Stimulated activated CD4-positive, alpha-beta T cell treated with anti-CD3 and anti-CD28 coated beads, Interleukin-2, amount 100 ng/mL, for 24 hours (primary cell): ENCODE measurements at places on chromosomes 1 and 21.

DNA sequence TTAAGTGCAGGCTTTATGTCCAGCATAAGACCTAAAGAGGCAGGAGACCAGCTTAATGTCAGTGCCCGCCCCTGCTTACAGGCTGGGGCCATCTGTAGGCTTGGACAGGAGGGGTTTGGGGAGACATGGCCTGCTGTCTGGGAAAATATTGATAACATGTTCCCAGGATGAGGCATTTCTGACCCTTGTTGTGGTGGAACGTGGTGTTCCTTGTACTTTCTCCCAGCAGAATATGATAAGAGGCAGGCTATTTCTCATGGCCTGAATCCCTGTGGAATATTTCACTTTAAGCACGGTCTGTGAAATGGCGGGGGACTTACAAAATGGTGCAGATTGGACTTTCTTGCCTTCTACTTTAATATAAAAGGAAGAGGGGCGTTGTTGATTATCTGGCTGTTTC lies 41.9 kb upstream of the PLA2G5 start:
- no peak for DNase-seq

GRCh38 chr1:218439541-218440295 lies 94.6 kb downstream of the TGFB2 start:
- DNase-seq: no peak

- no peak for DNase-seq
These were observed 684.0 kb downstream of the NCAM2 start for GRCh38 chr21:21682172-21682571.

- DNase-seq: no peak
These were observed 30.8 kb upstream of the DIPK1A start for GRCh38 chr1:92992054-92992453.

DNA sequence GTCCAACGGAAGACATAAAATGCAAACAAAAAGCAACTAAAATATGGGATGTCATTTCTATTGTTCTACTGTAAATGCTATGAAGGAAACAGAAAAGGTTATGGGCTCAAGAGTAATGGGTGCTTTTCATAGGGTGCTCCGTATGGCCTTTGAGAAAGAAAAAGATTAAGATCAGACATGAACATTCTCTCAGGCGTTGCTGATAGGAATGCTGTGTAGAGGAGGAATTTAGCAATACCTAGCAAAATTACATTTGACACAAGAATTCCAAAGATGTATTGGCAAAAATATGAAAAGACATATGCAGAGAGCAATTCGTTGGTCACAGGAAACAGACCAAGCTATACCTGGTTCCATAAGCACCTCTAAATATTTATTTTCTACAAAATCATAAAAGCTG lies 5.7 kb upstream of the OXCT2 start:
- no peak for DNase-seq

GRCh38 chr1:186043296-186043695 lies 309.1 kb downstream of the HMCN1 start:
- DNase-seq: no peak

DNA sequence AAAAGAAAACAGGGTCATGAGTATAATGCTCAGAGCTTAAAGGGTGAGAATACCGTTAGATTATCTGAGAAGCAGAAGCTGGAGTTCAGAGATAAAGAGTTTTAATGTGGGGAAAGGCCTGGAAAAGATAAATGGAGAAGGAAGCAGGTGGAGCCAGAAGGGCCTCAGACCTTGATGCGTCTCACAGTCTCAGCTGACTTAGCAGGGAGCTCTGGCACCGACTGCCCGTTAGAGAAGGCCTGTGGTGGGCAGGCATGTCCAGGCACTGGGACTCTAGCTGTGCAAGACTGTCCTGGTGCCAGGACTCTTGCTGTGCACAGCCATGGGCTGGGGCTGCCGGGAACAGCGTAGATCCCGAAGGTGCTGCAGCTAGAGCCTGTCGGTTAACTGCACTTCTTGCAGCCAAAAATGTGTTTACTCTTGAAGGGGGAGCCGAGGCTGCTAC lies 3.8 kb upstream of the SLAMF9 start:
- no peak for DNase-seq
